ENCODE measurements at places on chromosomes 7 and 10.

GRCh38 chr7:82715344-82715743, 271.8 kb upstream of the CACNA2D1 start:
- DNase-seq: no peak

- no peak for DNase-seq
Measured at GRCh38 chr7:99011341-99011705, 132.6 kb downstream of the SMURF1 start.

GRCh38 chr7:133059263-133059662, 22.6 kb downstream of the CHCHD3 start:
- DNase-seq: no peak

GRCh38 chr7:130141161-130141883, 63.9 kb downstream of the TMEM209 start:
- peak; percentile 62 for DNase-seq

DNA sequence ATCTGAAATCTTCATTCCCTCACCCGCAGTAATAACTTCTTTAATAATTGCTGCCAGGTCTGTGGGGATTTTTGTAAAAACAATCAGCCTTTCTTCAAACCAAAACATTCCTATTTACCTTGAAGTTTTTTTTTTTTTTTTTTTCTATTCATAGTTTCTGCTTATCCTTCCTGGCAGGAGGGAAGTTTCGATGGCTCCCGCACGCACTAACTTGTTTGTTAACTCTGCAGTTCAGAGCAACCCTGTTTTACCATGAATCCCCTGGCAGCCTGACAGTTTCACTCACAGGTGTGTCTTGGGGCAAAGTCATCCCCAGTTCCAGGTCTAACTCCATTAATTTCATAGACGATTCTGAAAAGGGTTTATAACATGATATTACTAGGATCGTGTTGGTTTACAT, 149.3 kb downstream of the KLF6 start:
- no peak for DNase-seq

GRCh38 chr7:141178486-141179135, 104.7 kb downstream of the TMEM178B start:
- no peak for DNase-seq

GRCh38 chr10:102523250-102524029, 19.7 kb downstream of the SUFU start:
- no peak for DNase-seq

GRCh38 chr7:45922810-45923209, 1.7 kb upstream of the IGFBP3 start:
- no peak for DNase-seq

- DNase-seq: no peak
Measured at GRCh38 chr7:30911561-30911969, at the start of gene AQP1. AQP1 (plus strand) TSS chr7:30911853; CDS start chr7:30911910, 57 bp downstream.

DNA sequence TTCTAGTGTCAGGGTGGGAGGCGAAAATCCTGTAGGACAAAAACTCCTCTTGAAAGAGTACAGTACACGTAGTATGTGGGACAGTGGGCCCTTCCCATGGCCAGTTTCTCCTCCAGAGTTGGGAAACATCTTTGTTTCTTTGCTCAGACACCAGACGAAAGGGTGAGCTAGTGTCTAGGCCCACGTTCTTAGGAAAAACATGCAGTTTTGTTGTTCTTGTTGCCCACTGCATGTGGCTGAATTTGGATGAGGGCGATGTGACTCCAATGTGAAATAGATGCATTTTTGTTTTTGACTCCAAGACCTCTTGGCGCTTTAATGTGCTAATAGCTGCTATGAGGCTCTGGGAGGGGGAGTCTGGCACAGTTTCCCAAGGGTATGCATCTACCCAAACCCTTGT, 100.8 kb downstream of the ATXN7L1 start:
- no peak for DNase-seq

- no peak for DNase-seq
Measured at GRCh38 chr10:26430641-26431163, 7.4 kb upstream of the APBB1IP start.

GRCh38 chr7:79406371-79406770, 47.1 kb downstream of the MAGI2 start:
- DNase-seq: no peak

DNA sequence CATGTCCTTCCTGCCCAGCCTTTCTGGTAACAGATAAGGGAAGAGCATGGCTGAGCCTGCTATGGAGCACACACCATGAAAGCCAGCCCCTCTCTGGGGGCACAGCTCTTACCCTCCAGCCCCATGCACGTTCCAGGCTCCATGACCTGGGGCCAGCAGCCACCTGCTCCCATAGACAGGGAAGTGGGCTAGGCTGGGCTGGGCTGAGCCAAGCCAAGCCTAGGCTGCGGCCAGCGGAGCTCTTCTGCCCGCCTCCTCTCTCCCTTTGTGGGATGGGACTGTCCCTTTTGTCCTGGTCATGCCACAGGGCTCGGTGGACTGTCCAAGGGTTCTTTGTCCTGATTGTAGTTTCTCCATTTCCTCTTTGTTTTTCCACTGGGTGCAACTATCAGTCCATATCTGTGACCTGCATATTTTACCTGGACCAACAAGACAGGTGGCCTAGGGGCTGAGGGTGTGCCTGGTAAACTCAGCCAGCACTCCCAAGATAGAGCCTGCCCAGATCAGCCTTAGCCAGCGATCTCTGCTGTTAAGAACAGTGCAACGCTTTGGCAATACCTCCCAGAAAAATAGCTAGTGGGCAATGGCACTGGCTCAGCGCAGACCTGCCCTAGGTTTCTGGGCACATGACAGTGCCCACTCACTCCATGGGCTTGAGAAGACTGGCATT, 97.2 kb upstream of the BTBD16 start:
- no peak for DNase-seq

GRCh38 chr7:71229699-71230098, 97.8 kb downstream of the GALNT17 start:
- no peak for DNase-seq

DNA sequence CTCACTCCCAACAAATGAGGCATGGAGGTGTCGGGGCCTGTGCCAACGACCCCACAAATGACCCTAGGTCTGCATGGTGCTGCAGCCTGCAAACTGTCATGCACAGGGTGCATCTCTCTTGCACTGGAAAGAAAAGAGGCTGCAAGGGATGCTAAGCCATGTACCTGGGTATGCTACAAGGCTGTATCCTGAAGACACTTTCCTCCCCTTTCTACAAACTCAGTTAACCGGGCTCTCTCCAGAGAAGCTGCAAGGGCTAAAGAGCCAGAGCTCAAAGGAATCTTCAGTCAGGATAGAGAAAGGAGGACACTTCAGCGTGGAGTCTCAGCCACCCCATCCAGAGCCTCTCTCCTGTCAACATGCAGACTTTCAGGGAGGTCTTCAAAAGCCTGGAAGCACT, 449.0 kb downstream of the GRID1 start:
- no peak for DNase-seq

DNA sequence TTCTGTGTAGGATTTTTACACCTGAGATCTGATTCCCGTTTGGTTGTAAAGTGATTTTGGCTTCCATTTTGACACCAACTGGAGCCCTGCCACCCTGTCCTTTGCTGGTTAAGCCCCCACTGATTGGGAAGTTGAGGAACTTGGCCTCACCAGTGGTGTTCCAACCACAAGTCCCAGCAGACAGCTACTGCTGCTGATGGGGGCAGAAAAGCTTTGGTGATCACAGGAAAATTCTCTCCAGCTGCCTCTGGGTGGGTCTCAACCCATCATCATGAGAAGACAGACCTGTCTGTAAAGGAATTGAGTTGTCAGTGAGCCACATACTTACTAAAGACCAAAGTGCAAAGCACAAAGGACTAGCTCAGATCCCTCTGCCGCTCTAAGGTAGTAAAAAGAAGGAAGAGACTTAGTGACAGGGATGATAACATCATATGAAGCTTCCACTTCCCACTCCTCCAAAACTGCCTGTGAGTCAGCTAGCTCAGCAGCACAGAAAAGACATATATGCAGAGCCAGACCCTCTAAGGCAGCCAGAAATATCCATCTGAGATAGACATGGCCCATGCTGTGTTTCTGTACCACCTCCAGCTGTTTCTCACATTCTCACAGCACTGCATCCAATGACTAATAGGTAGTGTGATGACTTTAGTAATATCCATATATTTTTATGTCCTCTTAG, 22.4 kb upstream of the LRRC17 start:
- no peak for DNase-seq

GRCh38 chr7:155918720-155919390, 106.6 kb upstream of the SHH start:
- no peak for DNase-seq

- no peak for DNase-seq
Measured at GRCh38 chr7:47811632-47812380, 136.5 kb downstream of the PKD1L1 start.

GRCh38 chr10:117492504-117492903, 50.0 kb upstream of the EMX2 start:
- no peak for DNase-seq

DNA sequence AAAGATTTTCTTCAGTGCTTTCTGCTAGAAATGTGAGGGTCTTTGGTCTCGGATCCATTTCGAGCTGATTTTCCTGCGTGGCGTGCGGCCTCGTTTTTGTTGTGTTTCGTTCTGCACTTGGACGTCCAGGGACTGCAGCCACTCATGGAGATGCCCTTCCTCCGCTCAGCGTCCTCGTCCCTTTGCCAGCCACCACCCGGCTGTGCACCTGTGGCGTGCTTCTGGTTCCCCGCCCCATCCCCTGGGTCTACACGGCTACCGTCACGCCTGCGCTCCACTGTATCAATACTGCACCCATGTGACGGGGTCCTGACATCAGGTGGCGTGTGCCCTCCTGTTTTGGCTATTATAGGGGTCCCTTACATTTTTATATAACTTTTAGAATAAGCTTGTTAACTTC, 42.7 kb upstream of the NKX6-2 start:
- DNase-seq: no peak

- no peak for DNase-seq
Measured at GRCh38 chr10:80580638-80581468, 43.2 kb downstream of the SH2D4B start.

- no peak for DNase-seq
Measured at GRCh38 chr7:33845991-33846509, 59.3 kb upstream of the BMPER start.

DNA sequence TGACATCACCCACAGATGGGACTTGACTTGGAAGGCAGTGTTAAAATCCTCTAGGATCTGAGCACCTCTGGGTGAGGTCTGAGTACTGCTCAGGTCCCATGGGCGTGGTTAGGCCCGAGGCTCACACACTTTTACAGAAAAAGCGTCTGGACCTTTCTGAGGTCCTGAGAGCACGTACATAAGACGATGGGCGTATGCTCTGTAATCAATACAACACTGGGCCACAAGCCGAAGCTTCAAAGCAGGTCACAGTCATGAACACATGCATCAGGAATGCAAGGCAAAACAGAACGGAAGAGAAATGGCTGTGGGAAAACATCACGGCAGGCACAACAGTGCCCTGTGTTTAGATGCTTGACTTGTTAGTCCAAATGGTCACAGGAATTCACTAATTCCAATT, 112.2 kb downstream of the LARP4B start:
- no peak for DNase-seq

DNA sequence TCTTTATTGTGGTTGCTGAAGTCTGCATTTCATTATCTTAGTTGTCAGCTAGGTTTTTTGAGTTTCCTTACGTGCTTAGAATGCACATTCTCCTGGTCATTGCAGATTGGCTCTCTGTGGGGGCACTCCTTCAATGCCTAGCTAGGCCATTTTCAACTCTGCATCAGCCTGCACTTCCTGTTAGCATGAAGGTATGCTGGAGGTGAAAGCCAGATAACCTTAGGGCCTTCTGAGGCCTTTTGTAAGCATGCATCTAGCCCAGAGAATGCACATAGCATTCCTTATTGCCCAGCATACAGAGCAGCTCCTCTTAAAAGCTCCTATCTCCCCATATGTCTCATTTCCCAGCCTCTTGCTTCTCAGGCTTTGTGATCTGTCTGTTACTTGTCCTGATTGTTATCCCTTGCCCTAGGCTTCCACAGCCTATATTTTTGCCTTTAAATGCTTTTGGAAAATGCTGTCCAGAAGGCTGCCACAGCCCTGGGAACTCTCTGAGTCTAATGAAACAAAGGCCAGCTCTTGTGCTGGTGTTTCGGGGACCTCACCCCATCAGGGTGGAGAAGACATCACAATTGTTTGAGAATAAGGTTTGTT, 108.1 kb upstream of the IGFBP3 start:
- no peak for DNase-seq

GRCh38 chr10:119491966-119492757, 50.4 kb downstream of the RGS10 start:
- no peak for DNase-seq

GRCh38 chr7:31679574-31680305, 7.3 kb upstream of the PPP1R17 start:
- DNase-seq: no peak

GRCh38 chr10:71864911-71865361, 13.9 kb upstream of the PSAP start:
- no peak for DNase-seq

GRCh38 chr10:16856092-16856491, 38.9 kb upstream of the RSU1 start:
- DNase-seq: no peak
